ENCODE measurements at places on chromosomes 7 and 10.

- DNase-seq = no peak
Measured at GRCh38 chr7:35004531-35005095, 32.7 kb downstream of the DPY19L1 start.

GRCh38 chr7:129792721-129793120, 160.0 kb downstream of the UBE2H start:
- DNase-seq = no peak

- no peak for DNase-seq
Measured at GRCh38 chr10:73758704-73759511, 14.7 kb downstream of the SEC24C start.

DNA sequence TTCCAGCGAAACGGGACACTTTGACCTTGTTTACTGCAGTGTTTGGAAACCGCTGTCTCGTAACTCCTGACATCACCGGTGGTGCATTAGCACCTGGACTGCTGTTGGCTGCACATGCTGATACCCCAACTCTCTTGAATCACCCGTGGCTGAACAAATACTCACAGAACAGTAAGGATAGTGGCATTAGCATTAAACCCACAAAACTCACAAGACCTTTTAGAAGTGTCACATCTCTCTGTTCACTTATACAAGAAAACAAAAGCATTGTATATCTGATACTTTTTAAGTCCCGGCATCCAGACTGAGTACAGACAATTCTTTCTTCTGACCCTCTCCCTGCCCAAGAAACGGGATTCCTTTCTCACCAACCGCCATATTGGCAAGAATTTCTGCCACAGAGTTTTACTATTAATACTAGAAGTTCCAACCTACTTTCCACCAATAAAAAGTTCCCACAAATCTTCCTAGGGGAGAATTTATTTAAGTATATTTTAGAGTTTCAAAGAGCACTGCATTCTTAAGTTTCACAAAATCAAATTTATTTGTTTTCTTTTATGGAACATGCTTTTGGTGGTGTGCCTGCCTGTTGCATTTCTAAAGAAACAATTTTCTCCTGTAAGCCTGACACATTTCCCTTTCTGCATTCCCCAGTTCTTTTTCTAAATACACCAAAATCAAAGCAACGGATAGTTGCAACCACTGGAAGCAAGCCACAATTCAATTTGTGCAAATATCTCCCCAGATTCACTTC, 208.4 kb upstream of the KLF14 start:
- DNase-seq = no peak

DNA sequence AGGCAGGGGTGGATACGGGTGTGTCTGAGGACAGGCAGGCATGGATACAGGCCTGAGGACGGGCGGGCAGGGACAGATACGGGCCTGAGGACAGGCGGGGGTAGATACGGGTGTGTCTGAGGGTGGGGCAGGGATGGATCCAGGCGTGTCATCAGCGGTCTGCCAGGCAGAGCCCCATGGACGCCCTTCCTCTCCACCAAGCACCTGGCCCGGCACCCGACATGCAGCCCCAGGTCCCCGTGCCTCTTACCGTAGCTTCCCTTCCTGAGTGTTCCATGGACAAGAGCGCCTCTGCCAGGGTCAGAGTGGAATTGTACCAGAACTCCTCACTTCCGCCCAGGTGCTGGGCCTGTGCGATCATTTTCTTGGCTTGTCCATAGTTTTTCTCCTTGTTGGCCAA, 74.6 kb upstream of the NKX6-2 start:
- DNase-seq = no peak

GRCh38 chr7:26165950-26166683, 14.1 kb downstream of the NFE2L3 start:
- DNase-seq = no peak

- no peak for DNase-seq
Measured at GRCh38 chr10:63651864-63652263, 130.7 kb downstream of the REEP3 start.

DNA sequence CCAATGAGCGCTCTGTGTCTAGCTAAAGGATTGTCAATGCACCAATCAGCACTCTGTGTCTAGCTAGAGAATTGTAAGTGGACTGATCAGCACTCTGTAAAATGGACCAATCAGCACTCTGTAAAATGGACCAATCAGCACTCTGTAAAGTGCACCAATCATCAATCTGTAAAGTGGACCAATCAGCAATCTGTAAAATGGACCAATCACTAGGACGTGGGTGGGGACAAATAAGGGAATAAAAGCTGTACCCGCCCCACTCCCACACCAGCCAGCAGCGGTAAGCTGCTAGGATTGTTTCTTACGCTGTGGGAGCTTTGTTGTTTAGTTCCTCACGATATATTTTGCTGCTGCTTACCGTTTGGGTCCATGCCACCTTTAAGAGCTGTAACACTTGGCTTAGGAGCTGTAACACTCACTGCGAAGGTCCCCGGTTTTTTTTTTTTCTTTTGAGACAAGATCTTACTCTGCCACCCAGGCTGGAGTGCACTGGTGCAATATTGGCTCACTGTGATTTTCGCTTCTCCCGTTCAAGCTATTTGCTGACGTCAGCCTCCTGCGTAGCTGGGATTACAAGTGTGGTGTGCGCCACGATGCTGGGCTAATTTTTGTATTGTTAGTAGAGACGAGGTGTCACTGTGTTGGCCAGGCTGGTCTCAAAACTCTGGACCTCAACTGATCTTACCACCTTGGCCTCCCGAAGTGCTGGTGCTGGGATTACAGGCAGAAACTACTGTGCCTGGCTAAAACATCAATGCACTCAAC, 184.8 kb downstream of the PTPN20 start:
- no peak for DNase-seq

Measured in HAP-1 (cell line).